Activated CD4-positive, alpha-beta T cell treated with anti-CD3 and anti-CD28 coated beads for 48 hours (primary cell): ENCODE measurements at places on chromosomes 2 and 18.
A peak's percentile ranks its signal among the peaks of the same experiment; 100 is the strongest.

- DNase-seq: no peak
Observed at GRCh38 chr2:234111523-234111922, 61.0 kb downstream of the SPP2 start.

DNA sequence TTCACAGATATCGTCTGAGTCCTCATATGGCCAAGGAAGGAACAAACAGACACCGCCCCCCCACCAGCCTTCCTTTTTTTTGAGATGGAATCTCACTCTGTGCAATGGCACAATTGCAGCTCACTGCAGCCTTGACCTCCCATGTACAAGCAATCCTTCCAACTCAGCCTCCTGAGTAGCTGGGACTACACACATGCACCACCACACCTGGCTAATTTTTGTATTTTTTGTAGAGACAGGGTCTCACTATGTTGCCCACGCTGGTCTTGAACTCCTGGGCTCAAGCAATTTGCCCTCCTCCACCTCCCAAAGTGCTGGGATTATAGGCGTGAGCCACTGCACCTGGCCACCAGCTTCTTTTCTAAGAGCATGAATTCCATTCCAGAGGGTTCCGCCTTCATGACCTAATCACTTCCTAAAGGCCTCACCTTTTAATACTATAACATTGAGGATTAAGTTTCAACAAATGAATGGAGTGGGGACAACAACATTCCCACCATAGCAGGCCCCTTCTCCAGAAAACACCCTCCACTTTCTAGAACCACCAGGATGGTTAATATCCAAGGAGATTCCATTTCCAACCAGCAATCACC lies 2.2 kb upstream of the TMBIM1 start:
- no peak for DNase-seq

DNA sequence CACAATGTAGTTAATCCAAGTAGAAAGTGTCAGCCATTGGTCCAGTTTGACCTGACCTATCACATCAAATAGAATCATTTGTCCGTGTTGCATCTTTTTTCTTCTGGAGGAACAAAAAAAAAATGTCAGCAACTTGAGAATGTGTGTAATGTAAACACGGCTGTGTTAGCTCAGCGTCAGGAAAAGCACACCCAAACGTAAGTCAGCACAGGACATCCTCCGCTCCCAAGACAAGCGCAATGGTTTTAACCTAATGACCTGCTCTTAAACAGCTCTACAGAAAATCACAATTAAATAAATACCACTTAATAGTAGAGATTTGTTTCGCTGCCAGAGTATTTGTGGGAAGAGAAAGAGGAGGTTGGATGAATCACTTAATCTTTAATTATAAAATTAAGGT lies 59.4 kb downstream of the OSR1 start:
- DNase-seq: no peak

GRCh38 chr2:197869041-197869440 lies 64.6 kb downstream of the PLCL1 start:
- DNase-seq: no peak

DNA sequence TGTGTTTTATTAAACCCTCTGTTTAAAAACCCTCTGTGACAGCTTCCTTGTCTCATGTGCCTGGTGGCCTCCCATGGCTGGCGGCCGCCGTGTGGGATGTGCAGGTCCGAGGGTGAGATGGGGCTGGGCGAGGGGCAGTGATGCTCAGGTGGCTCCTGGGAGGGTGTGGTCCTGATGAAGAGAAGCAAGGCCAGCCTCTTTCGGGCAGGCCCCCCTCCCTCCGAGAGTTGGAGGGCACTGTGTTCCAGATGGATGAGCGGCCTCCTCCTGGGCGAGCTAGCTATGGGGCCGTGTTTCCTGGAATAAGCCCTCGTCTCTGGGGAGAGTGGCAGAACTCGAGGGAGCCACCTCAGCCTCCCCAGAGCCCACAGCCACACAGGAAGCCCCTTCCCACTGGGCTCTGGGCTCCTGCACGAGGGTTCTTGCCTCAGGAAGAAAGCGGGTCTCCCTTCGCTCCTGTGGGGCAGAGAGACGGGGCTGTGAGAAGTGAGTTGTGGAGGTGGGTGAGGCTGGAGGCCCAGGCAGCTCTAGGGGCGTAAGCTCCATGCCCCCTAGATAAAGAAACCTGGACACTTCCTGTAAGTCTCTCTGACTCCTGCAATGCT lies 72.1 kb downstream of the ASB1 start:
- DNase-seq: no peak

DNA sequence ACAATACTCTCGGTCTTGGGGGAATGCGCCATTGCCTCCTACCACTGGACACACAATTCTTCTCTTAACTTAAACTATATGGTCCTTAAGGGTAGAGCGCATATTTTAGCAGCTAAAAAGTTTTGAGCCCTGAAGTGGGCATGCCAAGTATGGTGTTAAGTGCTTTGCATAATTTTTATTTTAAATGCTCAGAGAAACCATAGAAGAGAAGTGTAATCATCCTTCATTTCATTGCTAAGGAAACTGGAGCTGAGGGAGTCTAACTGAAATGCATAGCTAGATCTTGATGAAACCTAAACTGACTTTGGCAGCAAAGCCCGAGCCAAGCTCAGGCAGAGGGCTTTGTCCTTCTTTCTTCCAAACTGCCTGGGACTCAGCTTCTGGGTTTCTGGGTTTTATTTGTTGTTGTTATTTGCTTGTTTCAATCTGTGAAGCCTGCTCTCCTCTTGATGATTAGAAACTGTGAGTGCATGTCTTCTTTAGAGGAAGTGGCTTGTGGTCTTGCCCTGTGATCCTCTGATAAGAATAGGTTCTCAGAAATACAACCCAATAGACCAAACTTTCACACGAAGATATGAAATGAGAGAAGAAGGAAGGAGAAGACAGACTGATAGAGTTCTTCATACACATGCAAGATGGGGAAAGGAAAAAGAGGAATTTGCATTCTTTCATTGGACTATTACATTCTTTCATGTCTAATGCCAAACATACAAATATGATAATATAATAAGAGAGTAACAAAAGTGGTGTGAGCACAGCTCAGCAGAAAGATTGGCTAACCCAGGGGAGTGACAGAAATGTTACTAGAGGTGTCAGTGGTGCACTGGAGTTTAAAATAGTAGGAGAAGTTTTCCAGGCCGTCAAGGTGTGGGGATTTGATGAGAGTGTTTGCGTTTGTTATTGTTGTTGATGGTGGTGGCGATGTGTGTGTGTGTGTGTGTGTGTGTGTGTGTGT lies 7.5 kb upstream of the RNF144A start:
- DNase-seq: no peak

DNA sequence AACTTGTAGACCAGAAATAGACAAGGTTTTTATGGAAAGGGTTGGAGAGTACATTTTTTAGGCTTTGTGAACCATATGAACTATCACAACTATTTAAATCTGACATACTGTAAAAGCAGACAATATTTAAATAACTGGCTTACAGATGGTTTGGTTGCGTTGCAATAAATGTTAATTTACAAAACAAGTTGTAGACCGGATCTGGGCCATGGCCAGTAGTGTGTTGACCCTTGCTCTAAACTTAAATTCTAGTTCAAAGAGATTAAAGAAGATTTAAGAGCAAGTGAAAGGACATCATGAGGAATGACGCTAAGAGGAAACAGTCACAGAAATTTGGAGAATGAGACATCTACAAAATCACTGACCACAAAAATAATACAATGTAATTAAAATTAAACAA lies 652.7 kb downstream of the DCDC2C start:
- DNase-seq: no peak

DNA sequence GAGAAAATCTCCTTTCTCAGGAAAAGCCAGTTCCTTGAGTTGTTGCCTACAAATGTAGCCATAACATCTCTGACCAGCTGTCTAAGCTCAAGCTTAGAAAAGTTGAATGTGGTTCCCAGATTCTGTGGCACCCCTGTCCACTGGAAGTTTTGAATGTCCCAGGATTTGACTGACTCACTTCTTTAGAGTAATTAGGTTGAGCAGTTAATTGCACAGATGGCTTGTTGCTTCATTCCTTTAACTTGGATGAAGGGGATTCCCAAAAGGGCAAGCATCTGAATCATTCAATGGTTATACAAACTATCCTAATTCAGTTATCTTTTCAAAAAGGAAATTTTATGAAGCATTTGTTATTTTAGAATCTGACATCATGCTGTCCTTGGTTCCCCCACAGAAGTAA lies 374.7 kb downstream of the LNPK start:
- DNase-seq: no peak

DNA sequence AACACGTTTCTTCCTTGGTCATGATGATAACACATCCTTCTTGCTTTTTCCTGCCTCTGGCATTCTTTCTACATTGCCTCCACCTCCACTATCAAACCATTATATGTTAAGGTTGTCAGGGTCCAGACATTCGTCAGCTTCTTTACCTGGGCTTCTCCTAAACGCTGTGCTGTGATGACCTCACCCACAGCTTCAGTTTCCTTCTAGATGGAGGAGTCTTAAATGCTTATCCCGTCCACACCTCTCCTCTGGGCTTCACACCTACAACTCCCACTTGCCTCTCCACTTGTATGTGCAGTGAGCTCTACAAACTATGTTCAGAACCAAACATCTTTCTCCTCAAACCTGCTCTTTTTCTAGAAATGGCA lies 666 bp upstream of the STAT1 start:
- no peak for DNase-seq

- no peak for DNase-seq
Observed at GRCh38 chr18:25299426-25300300, 52.3 kb downstream of the ZNF521 start.

GRCh38 chr2:212361174-212361756 lies 177.3 kb downstream of the ERBB4 start:
- no peak for DNase-seq

GRCh38 chr2:178111743-178112142 lies 494 bp upstream of the RBM45 start:
- DNase-seq: no peak

DNA sequence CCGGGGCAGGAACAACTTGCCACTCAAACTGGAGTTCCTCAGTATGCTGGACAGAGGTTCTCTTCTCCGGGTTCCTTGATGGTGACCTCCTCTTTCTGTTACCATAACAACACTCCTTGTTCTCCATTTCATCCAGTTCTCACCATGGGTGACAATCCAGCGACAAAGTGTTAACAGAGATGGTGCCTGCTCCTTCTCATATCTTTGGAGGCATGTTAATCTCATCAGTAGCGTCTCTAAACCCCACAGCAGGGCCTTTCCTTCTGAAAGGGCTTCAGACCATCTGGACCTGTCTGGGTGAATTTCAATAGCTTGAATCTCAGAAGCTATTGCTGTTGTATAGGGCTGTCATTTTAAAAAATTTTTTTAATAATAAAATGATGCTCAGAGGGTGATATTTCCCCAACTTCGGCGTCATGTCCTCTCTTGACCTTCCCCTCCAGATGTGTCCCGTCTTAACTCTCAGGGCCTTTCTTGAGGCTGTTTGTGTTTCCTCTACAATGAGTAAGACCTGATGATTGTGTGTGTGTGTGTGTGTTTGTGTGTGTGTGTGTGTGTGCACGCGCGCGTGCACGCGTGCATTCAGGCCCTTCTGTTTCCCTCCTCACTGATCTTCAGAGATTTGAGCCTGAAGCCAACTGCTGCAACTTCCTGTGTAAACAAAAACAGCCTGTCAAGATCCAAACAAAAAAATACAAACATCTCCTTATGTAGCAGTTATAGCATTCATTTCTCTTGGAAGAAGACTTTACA lies 24.3 kb upstream of the CETN1 start:
- DNase-seq: no peak

DNA sequence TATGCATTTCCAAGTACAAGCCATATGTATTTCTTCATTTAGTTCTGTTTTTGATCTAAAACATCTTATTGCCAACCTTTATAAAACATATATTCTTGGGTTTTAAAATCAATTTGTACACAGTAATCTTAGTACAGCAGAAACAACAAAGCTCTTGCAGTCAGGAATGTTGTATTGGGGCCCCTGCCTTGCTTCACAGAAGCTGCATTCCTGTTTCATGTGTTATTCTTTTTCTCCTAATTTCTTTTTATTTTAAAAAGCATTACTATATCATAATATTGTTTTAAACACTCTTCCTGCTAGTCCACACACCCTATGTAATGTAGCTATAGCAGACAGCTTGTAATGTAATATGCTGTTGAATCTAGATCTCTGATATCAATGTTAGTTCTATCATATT lies 24.0 kb downstream of the SERPINB7 start:
- DNase-seq: no peak

- no peak for DNase-seq
Observed at GRCh38 chr2:191916826-191917225, 69.9 kb upstream of the CAVIN2 start.

GRCh38 chr2:88597168-88597567 lies 30.1 kb downstream of the EIF2AK3 start:
- DNase-seq: no peak

DNA sequence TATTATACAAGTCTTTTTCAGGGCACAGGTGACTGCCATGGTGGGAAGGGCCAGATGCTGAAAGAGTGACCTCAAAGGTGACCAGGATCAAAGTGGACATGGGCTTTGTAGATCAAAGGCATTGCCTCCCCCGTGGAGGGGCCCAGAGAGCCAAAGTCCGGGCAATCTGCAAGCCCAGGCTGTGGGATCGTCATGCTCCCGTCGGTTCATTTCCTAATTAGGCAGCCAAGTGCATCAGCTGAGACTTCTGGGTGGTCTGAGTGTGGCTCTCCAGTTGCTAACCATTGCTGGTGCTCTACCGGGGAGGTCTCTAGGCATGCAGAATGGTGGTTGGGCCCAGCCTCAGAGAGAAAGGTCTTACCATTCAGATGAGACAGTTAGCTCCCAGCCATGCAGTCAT lies 61.6 kb downstream of the TRIB2 start:
- no peak for DNase-seq

DNA sequence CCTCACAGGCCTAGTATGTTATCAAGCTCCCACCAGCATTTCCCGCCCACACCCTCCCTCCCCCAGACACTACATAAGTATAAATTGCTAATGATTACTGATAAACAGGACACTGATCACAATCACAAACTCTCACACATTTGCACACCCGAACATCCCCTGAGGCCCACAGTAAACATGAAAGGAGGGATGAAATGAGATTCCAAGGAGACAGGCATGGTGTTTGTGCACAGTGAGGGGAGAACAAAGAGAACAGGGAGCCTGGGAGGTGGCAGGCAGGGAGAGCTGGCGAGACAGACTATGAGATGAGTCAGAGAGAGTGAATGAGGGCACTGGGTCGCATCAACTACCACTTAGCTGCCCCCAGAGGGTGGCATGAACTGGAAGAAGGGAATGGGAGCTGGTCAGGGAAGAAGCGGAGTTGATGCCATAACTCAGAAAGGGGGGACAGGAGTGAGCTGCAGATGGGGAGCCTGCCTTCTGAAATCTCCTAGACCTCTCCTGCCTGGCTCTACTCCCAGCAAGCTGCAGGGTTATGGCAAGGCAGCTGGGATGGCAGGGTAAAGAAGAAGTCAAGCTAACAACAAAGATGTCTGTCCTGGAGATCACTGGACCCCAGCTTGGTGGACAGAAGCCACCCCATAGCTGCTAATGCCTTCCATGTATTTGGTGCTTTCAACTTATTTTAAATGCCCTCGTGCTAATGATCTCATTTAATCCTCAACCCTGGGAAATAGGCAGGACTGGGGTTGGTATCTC lies 5.1 kb downstream of the KIF3C start:
- DNase-seq: no peak

GRCh38 chr2:72051971-72052505 lies 95.6 kb downstream of the CYP26B1 start:
- DNase-seq: no peak

GRCh38 chr2:73290049-73290839 lies 3.1 kb downstream of the EGR4 start:
- peak; percentile 65 for DNase-seq

GRCh38 chr18:69557282-69557681 lies 156.6 kb downstream of the DOK6 start:
- DNase-seq: no peak
